ENCODE measurements at places on chromosomes 7 and 10. TPM values are rescaled to one million over a fixed set of nuclear protein-coding genes. Genes with fewer than 3 reads are reported as not detected.

The SHOC2 gene
- total RNA-seq = 188 TPM

The PLCE1 gene
- 4.9 TPM for total RNA-seq

The UBE3C gene
- total RNA-seq = 87.6 TPM

The C10orf105 gene
- not detected for total RNA-seq

The ECHDC3 gene
- total RNA-seq = 1.6 TPM

The ZNF735 gene
- not detected for total RNA-seq

The ELN gene
- 11.0 TPM for total RNA-seq

The NRF1 gene
- 19.2 TPM for total RNA-seq

The NXPH1 gene
- total RNA-seq = 41.6 TPM

The PPP3CB gene
- total RNA-seq = 111 TPM

The SLC13A1 gene
- total RNA-seq = not detected

The SAMD9 gene
- 1.6 TPM for total RNA-seq

The NFKB2 gene
- 0.41 TPM for total RNA-seq

The SDK1 gene
- total RNA-seq = 33.0 TPM

The TLX1 gene
- not detected for total RNA-seq

The GARS1 gene
- total RNA-seq = 56.3 TPM

The LRRD1 gene
- 1.2 TPM for total RNA-seq

The TIAL1 gene
- total RNA-seq = 51.4 TPM

The EVX1 gene
- total RNA-seq = not detected

The UCN3 gene
- total RNA-seq = not detected

The ASZ1 gene
- total RNA-seq = not detected

The VPS41 gene
- total RNA-seq = 103 TPM

The ZNF117 gene
- total RNA-seq = 45.7 TPM

The TMEM213 gene
- total RNA-seq = not detected

The SLC39A12 gene
- 4.5 TPM for total RNA-seq

The HABP2 gene
- not detected for total RNA-seq

The TRIM50 gene
- not detected for total RNA-seq

The CTBP2 gene
- 32.6 TPM for total RNA-seq

The ACTL6B gene
- 163 TPM for total RNA-seq

The ZCCHC24 gene
- 4.1 TPM for total RNA-seq

The EN2 gene
- total RNA-seq = not detected

The MARVELD1 gene
- 6.1 TPM for total RNA-seq

The MSRB2 gene
- 20.4 TPM for total RNA-seq

The TWIST1 gene
- total RNA-seq = 2.4 TPM

The EFCAB10 gene
- total RNA-seq = 3.3 TPM

The C1QL3 gene
- total RNA-seq = 70.5 TPM

The KDM7A gene
- 16.3 TPM for total RNA-seq
